Daoy (cell line): ENCODE measurements at places on chromosomes 7 and 10. TPM values are rescaled to one million over a fixed set of nuclear protein-coding genes. Genes with fewer than 3 reads are reported as not detected.
A peak's percentile ranks its signal among the peaks of the same experiment; 100 is the strongest.

CPN1 gene
- total RNA-seq = not detected in 2 replicates

TUBAL3 gene
- total RNA-seq = 0.23 and 0.54 TPM in 2 replicates

SPDYE2 gene
- not detected in 2 replicates for total RNA-seq

FOXI2 gene
- 0.06 TPM in 1 of 2 replicates, not detected in the other for total RNA-seq

CCL24 gene
- not detected in 2 replicates for total RNA-seq

NPSR1 gene
- not detected in 2 replicates for total RNA-seq

CPA4 gene
- total RNA-seq = 85.6 and 98.8 TPM in 2 replicates

TUBB8 gene
- 0.60 TPM in 1 of 2 replicates, not detected in the other for total RNA-seq

ACTL6B gene
- total RNA-seq = not detected in 2 replicates

FAM24A gene
- total RNA-seq = not detected in 2 replicates

ACHE gene
- total RNA-seq = 0.46 TPM in 1 of 2 replicates, not detected in the other

HPS1 gene
- total RNA-seq = 6.3 and 7.6 TPM in 2 replicates

CYP2C8 gene
- total RNA-seq = not detected in 2 replicates

DNA sequence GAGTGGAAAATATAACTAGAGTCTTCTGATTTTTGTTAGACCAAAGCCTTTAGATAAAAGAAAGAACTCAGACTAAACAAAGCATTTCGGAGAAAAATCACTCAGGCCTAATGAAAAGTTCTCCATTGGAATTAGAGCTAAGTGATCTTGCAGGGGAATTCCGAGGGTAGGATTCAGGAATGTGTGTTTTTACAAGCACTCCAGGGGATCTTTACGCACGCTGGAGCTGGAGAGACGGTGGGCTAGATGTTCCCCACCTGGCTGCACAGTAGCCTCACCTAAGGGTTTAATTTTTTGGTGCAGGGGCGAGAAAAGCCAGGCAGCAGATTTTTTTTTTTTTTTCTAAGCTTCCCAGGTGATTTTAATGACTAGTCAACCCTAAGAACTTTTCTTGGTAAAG lies 7.9 kb upstream of the PAPSS2 start:
- DNase-seq = no peak

DNA sequence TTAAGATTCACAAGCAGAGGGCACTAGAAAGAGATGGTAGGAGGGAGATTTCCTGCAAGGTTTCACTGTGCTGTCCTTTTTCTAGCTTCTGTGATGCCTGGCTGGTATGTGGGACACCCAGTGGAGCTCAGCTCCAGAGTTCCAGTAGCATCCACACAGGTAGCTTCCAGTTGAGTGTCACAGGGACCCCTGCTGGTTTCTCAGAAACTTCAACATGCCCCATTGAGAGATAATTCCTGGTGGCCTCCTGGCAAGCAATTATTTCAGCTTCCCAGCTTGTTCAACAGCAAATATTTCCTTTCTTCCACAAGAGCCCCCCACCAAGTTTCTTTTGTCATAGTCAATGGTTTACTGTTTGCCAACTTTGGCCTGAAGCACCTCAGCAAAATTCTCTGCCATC lies 858.7 kb downstream of the REEP3 start:
- no peak for DNase-seq

DNA sequence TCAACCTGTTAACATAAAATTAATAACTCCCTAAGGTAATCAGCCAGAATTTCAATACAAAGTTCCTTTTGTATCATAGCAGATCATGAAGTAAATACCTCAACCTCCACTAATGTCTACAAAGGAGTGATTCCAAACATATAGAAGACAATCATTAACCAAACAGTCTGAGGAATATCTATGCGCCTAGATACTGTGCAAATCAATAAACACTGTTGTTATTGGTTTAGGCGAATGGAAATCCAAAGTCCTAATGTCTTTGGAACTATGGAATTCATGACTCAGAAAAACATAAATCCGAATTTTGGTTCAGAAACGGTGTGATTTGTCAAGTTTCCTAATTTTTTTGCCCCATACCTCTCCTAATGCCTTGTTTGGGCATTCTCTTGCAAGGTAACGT lies 469.7 kb downstream of the PARD3 start:
- no peak for DNase-seq

- DNase-seq = peak; percentile 53
These were observed 38.1 kb downstream of the CFAP46 start for GRCh38 chr10:132904181-132904813.

DNA sequence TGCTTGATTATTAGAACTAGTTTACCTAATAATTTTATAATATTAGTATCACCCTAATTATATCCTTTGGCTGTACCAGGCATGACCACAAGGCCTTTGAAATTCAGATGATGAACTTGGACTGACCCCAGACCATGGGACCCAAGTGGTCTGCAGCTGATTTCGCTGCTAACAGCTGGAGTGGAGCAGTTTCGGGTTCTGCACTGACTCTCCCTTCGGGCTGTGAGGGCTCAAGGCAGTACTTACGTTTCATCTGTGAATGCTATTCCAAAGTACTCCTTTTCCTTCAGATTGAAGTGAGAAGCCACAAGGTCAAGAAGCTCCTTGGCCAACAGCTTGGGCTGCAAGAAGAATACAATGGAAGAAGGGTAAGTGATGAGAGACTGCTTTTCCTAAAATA lies 223.8 kb downstream of the PRPF18 start:
- no peak for DNase-seq

GRCh38 chr10:74586088-74586585 lies 240.3 kb upstream of the KAT6B start:
- DNase-seq = peak; percentile 24

DNA sequence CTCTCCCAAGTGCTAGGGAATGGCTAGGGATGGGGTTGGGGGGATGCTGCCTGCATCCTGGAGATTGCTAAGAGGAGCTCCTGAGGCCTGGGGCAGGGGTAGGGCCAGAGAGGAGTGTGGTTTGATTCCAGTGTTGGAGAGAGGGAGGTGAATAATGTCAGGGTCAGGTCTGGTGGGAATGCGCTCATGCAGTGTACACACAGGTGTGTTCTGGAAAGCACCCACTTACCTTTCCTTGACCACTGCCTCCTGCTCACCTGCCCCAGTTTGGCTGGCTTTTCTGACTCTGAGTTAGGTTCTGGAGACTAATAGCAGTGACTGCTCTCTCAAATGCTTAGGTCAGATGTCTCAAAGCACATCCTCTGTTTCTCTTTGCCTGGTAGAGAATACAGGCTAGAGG lies 135.4 kb upstream of the BMPER start:
- DNase-seq = no peak

- no peak for DNase-seq
These were observed 4.6 kb upstream of the CYP3A4 start for GRCh38 chr7:99788554-99788953.

DNA sequence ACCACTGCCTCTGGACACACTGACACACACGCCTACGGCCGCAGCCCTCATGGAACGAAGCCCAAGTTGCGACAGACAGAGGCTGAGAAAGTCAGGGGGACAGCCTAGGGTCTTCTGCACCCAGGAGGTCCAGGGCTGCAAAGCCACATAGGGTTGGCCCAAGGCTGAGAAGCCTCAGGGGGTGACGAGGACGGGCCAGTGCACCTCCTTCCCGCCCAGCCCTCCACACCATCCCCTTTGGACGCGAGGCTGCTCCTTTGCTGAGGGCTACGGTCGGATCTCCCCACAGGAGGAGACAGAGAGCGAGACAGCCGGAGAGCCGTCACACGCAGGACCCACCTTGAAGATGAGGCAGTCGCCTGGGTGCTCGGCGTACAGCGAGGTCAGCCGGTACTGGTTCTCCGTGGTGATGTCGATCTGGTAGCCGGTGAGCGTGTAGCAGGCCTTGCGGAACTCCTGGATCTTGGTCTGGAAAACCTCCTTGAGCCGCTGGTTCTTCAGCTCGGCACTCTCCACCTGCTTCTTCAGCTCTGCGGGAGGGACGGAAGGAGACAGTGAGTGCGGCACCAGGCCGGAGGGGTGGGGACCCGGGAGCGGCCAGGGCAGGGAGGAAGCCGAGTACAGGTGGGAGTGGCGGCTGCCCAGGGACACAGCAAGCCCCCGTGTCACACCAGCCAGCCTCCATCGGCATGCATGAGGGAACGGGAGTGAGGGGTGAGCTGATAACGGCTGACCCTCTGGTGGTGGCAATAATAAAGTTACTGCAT lies 228.0 kb downstream of the ELFN1 start:
- DNase-seq = no peak

DNA sequence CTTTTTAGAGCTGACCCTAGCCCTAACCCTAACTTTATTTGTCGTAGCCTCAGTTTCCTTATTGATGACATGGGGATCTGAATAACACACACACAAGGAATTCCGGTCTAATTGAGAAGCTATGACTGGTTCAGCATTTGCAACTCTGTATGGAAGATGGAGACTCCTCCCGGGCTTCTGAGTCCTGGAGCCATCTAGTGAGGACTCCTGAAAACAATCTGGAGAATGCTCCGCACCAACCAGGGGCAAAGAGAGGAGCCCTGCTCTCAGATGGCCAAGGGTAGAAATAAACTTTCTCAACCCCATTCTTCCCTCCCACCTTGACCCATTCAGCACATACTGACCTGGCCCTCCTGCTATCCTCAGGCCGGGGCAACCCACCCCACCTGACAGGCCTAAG lies 26.4 kb downstream of the MBL2 start:
- DNase-seq = no peak

DNA sequence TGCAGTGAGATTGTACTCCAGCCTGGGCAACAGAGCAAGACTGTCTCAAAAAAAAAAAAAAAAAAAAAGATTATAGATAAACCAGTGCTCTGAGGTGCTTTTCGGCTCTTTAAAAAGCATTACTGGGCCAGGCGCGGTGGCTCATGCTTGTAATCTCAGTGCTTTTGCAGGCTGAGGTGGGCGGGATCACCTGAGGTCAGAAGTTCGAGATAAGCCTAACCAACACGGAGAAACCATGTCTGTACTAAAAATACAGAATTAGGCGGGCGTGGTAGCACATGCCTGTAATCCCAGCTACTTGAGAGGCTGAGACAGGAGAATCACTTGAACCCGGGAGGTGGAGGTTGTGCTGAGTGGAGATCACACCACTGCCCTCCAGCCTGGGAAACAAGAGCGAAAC lies 6.6 kb upstream of the HNRNPF start:
- no peak for DNase-seq

GRCh38 chr10:130809761-130810515 lies 501.6 kb downstream of the TCERG1L start:
- peak; percentile 39 for DNase-seq

- no peak for DNase-seq
These were observed 131.8 kb downstream of the PTPN20 start for GRCh38 chr10:47042780-47043750.

DNA sequence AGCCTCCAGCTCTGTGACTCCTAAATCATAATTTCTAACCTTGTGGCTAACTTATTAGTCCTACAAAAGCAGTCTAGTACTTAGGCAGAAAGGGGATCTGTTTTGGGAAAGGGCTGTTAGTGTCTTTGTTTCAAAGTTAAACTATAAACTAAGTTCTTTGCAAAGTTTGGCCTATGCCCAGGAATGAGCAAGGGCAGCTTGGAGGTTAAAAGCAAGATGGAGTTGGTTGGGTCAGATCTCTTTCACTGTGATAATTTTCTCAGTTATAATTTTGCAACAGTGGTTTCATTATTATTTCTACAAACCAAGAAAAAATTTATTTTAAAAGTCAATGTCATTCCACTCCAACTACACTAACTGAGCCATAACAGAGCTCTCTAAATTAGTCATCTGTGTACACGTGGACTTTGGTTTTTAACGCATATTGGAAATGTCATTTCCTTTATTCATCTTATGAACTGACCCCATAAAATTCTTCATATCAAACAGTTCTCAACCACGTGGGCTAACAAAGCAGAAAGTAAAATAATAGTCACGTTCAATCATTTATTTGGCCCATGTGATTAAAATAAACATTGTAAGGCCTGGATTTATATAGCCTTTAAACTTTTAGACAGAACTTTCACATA lies 143.2 kb upstream of the C7orf33 start:
- DNase-seq = no peak

GRCh38 chr10:103498936-103499638 lies 5.6 kb downstream of the NEURL1 start:
- no peak for DNase-seq

- peak; percentile 63 for DNase-seq
These were observed 771 bp downstream of the PHYHIPL start for GRCh38 chr10:59177031-59177797.

DNA sequence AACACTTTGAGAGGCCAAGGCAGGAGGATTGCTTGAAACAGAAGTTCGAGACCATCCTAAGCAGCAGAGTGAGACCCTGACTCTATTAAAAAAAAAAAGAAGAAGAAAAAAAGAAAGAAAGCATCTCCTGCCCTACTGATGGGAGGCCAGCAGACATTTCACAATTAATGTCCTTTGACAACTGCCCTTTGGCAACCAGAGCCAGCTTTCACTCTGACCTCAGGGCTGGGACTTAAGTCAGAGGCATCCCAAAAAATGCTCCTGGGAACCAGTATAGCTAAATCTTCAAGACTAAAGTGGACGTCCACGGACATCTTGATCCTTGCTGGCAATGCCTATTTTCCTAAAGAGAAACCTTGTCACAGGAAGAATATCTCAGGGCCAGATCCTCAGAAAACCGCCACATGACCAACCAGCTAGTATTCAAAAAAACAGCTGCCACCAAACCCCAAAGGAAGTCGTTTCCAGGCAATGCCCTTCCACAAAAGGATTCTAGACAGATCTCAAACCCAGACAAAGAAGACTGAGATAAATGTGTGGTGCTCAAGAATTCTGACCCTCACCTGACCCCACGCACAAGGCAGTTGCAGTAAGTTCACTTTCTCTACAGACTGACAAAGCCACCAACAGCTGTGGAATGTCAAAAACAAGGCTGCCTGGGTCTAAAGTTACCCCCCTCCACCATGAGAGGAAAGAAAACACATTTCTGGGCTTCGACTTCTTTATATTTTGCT lies 18.4 kb downstream of the GFRA1 start:
- DNase-seq = no peak

- no peak for DNase-seq
These were observed 2.5 kb downstream of the EIF3B start for GRCh38 chr7:2357165-2357564.

DNA sequence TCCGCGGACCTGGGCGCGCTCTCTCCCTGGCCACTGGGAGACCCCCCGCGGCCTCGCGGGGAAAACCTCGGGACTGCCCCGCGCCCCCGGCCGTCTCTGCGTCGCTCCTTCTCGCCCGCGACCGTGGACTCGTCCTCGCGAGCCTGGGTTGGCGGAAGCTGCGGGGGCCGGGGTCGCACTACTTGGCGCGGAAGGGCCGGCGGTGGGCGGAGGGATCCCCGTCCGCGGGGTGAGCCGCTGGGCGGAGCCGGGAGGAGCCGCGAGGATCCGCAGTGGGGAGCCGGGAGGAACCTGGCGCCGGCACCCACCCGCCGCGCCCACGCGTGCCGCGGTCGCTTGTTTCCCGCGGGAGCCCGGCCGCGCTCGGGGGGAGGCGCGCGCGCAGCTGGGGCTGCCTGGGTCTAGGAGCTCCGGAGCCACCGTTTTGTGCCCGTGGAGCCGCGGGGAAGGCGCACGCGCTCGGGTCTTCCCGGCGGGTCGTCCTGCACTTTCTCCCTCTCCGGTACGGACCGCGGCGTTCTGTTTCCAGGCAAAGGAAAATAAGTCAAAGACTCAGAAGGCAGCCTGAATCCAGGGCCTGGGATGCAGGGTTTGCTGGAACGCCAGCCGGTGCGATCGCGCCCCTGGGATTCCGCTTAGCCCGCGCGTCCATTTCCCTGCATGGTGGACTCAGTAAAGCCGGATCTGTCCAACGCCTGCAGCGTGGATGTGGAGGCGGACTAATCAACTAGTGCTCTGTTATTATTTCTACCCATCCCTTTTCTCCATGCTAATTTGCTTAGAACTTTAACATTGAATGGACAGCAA lies 28.7 kb upstream of the KMT2C start:
- peak; percentile 78 for DNase-seq

GRCh38 chr7:98211221-98211675 lies at the start of gene BHLHA15:
Gene BHLHA15, plus strand, starts transcription at chr7:98211439. Its CDS starts 871 bp downstream, at chr7:98212310.
- DNase-seq = peak; percentile 22
